ENCODE measurements at places on chromosomes 16 and 17.

DNA sequence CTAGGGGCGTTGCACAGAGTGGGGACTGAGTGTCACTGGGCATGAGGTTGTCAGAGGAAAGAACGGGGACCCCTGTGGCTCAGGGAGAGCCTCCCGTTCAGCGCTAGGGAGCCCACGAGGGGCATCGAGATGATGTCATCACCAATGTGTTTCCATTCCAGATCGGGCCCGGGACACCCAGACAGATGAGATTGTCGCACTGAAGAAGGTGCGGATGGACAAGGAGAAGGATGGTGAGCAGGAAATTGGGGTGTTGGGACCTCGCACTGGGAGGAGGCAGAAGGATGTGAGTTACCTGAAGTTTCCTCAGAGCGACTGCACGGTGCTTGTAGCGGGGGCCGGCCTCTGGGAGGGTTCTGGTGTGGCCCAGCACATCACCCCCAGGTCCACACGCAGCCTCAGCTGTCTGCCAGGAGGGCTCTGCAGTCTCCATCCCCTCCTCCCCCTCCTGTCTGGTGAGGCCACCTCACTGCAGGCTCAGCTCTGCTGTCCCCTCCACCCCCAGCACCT is 4.0 kb downstream of the CDK10 start:
- DNase-seq, result no peak

GRCh38 chr16:89167425-89167941 is 4.1 kb upstream of the CDH15 start:
- no peak for DNase-seq

DNA sequence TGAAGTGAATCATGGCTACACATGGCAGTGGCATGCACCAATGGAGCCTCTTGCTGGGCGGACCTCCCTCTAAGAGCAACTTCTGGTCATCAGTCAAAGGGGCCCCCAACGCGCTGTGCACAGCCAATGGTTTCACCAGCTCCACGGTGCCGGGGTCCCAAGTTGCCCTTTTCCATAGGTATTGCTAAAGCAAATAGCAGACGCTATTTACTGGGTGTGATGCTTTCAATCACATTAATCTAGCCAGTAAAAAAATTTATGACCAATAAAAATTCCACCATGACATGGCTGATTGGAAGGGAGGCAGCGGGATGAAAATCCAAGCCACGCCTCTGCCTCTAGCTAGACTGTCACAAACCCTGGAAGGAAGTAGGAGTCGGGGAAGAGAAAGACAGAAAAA is 680.3 kb upstream of the SOX9 start:
- no peak for DNase-seq

- DNase-seq, result peak; percentile 80
Observed at GRCh38 chr17:57874434-57875289, 24.8 kb upstream of the MRPS23 start.

- DNase-seq, result no peak
Observed at GRCh38 chr16:78005881-78006280, 16.5 kb upstream of the CLEC3A start.

GRCh38 chr16:86024210-86024609 is 125.2 kb downstream of the IRF8 start:
- DNase-seq, result no peak

DNA sequence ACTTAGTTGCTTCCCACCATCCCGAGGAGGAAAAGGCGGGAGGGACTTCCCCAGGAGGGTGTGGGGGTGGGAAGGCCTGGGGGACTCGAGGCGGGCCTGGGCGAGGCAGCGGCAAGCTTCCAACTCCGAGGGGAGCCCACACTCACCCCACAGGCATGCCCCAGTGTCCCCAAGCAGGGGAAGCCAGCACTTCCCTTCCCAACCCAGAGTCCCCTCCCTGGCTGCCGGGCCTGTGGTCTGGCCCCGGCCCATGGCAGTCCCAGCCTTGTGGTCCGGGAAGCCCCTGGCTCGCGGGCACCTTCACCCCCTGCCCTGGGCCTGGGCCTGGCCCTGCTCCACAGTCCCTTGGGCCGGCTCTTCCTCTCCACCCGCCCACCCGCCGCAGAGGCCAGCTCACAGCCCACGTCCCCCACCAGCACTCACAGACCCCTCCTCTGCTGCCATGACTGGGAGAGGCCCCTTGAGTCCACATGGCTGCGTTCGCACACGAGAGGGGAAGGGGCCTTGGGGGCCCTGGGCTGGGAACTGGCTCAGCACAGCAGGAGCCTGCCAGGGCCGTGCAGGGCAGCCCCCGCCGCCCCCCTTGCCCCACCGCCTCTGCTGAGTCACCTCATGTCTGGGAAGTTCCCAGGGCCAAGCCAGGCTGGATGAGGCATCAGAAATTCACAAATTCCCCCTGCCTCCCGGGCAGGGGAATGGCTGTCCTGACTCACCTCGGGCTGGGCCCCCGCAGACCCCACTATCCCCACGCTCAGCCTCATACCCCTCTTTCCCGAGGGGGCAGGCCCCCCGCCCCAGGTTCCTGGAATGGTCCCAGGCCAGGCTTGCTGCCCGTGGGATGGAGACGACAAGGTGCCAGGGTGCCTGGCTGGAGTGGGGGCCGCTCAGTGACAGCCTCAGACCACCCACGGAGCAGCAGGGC is 27.8 kb downstream of the BAHCC1 start:
- no peak for DNase-seq

- DNase-seq, result no peak
Observed at GRCh38 chr17:58811290-58811689, 55.6 kb downstream of the PPM1E start.

DNA sequence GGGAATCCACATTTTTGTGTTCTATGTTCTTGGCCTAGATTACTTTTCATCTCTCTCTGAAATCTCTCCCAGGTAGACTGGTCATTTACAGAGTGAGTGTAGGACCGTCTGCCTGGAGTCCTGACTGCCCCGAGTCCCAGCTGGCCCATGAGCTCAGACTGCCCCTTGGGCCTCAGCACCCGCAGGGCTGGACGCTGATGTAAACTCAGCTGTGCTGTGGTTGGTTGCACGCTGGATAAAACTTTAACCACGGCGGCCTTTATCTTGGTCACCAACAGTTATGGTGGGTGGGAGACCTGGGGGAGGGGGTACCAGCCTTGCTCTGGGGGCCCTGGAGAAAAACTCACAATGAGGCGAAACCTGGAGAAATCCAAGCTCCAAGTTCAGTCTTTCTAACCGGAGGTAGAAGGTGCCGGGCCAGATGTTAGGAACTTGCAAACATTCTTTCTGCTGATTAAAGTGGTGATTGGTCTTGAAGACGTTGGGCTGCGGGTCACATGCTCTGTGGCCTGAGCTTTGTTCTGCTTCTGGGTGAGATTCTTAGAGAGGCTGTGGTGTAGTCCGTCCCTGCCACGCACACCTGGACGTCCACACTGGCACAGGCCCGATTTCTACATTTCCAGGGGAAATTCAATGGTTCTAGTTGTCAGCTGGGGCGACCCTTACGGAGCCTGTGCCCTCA is 6.9 kb downstream of the METRNL start:
- no peak for DNase-seq

GRCh38 chr16:79862601-79863000 is 262.1 kb upstream of the MAF start:
- DNase-seq, result no peak

GRCh38 chr16:14289692-14290340 is 218.7 kb downstream of the MRTFB start:
- no peak for DNase-seq

DNA sequence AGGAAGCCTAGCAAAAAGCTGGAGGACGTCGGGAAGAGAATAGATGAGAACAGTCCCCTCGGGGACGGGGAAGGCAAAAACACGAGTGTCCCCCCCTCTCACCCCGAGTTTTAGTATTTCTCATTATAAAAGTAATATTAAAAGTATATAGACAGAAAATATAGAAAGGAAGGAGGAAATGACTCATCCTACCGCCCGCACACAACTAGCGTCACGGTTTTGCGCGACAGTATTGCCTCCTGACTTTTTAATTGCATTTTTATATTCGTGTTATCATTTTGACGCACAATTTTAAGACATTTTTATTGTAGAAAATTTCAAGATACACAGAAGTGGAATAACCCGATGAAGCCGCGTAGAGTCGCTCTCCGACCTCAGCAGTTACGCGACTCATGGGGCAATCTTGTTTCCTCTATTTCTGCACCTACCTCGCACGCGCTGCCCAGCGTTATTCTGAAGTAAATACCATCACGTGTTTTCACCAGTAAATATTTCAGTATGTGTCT is 652 bp upstream of the SLC25A19 start:
- no peak for DNase-seq

GRCh38 chr17:39740357-39741111 is 2.8 kb downstream of the GRB7 start:
- no peak for DNase-seq

DNA sequence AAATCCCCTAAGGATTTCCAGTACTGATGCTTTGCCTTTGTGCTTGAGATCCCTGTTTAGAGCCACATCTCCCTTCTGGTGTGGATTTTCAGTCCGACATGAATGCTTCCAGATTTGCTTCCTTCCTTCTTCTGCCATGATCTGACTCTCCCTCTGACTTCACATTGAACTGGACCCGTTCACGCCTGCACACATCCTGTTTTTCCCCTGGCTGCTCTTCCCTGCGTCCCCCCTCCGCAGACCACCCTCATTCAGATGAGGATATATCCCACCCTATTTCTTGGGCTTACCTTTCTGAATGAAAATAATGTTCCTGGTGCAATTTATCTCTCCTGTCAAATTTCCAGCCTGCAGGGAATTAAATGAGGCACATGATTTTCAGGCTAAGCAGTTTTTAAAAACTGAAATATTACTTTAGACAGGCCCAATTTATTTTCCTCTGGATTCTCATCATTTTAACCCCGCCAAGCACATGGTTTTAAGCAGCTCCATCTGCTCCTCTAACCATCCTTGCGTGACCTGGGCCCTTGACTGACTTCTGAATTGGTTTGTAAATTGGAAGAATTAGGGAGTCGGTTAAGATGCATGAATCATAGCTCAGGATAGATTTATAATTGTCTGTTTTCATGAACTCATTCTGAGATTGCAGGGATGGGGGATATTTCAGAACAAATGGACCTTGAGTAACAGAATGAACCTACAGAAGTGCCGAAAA is 59.2 kb downstream of the BMERB1 start:
- DNase-seq, result peak; percentile 37

- no peak for DNase-seq
Observed at GRCh38 chr17:4405038-4405669, 28.6 kb upstream of the SPNS3 start.

DNA sequence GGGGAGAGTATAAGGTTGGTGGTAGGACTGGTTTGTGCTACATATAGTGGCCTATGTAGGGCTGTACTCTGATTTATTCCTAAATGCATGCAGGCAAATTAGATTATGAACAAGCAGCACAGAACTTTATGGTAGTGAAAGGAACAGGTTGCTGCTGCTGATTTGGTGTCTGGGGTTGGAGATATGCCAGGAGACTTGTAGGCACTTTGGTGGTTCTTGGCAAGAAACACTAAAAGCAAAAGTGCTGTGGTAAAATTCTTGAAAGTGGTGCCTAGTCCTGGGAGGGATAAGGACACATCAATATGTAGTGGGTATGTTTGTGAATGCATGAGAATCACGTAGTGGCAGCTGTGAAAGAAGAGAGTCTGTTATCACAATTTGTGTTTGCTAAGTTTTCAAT is 2126.0 kb downstream of the TP53TG3F start:
- DNase-seq, result no peak

DNA sequence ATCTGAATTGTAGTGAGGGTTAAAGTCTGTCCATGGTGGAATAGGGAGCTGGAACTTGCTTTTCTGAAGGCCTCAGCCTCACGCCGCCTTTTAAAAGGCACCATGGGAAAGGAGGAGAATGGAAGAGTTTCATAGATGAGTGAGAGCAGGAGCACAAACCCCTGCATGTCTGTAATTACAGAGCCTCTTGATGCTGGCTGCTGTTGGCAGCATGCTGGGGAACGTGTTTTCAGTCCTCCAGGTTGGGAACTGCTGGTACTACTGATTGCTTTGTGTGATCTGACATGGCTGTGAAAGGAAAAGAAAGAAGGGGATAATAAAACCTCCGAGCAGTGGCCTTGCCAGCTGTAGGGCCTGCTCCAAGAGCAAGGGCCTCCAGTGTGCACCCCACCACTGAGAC is 16.8 kb upstream of the DYNLL2 start:
- DNase-seq, result no peak

- DNase-seq, result no peak
Observed at GRCh38 chr17:728911-729310, 3.5 kb upstream of the TLCD3A start.

DNA sequence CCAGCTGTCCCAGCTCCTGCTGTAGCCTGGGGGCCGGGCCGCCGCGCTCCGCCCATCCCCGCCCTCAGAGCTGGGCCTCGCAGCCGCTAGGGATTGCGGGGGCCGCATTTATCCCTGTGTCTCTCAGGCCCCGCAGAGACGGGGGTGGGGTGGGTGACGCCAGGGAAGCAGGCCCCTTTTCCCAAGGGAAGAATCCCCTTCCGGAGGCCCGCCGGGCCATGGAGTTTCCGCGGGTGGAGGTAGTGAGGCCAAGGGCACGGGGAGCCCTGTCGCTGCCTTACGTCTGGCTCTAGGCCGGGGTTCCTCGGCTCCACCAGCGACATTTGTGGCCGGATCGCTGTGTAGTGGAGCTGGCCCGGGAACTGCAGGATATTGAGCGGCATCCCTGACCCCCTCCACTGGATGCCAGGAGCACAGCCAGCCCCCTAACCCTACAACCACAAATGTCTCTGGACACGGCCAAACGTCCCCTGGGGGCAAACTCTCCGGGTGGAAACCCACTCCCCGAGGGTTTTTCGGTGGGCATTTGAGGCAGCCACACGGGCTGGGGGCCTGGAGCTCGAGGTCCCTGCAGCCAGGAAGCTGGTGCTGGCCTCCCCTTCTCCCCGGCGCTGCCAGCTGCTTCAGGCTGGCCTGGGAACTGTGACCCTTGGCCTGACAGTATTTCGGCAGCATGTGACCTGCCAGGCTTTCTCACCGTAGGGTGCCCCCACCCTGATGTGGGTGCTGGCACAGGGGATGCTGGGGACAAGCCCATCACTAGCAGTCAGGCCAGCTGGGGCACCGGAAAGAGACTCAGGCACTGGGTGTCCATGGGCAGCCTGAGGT is 12.0 kb upstream of the CD300A start:
- DNase-seq, result no peak

GRCh38 chr17:82876602-82877379 is 37.0 kb upstream of the ZNF750 start:
- DNase-seq, result no peak

GRCh38 chr16:11171757-11172299 is 84.2 kb downstream of the SOCS1 start:
- no peak for DNase-seq

GRCh38 chr17:19338031-19338990 is 24.2 kb downstream of the B9D1 start:
- DNase-seq, result no peak

GRCh38 chr16:8935989-8936388 is 27.7 kb downstream of the USP7 start:
- DNase-seq, result no peak

DNA sequence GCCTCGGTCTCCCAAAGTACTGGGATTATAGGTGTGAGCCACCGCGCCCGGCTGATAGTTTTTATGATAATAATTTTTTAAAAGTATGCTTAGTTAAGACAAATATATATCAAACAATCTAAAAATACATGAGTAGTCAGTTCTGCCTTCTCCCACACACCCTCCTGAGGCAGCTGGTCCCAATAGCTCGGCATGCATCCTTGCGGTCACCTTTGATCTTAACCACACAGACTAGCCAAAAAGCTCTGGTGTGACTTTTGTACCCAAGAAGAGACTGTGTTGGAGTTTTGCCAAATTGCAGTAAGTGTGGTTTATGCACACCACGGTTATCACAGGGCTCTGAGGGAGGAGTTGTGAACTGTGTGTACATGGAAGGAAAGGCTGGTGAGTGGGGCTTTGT is 25.6 kb downstream of the ATP6V0A1 start:
- DNase-seq, result no peak

GRCh38 chr17:72977771-72978417 is 114.6 kb downstream of the SLC39A11 start:
- no peak for DNase-seq

Data from urinary bladder (tissue), 4 donors.